Activated CD8-positive, alpha-beta memory T cell treated with anti-CD3 and anti-CD28 coated beads for 4 hours (primary cell): ENCODE measurements at places on chromosomes 1 and 21.
A peak's percentile ranks its signal among the peaks of the same experiment; 100 is the strongest.

- no peak for DNase-seq
Observed at GRCh38 chr1:210233216-210233494, 559 bp downstream of the SERTAD4 start.

DNA sequence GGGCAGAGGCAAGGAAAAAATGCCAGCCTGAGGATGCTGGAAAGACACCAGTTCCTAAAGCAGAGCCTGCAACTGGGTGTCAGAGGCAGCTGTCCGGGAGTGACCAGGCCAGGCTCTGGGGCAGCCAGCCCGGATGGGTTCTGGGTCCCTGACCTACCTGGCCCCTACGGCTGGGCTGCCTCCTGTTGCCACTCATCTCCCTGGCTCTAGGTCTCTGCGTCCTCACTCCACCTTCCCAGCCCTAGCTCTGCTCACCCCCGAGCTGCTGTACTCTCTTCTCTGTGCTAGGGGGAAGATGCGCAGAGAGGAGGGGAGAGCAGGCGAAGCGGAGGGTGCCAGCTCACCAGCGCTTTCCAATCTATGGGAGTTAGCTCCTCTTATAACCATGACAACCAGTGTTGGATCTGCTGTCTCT lies 9.0 kb downstream of the ARHGEF2 start:
- DNase-seq: no peak

- DNase-seq: no peak
Observed at GRCh38 chr1:116470671-116471070, 97.6 kb downstream of the ATP1A1 start.

DNA sequence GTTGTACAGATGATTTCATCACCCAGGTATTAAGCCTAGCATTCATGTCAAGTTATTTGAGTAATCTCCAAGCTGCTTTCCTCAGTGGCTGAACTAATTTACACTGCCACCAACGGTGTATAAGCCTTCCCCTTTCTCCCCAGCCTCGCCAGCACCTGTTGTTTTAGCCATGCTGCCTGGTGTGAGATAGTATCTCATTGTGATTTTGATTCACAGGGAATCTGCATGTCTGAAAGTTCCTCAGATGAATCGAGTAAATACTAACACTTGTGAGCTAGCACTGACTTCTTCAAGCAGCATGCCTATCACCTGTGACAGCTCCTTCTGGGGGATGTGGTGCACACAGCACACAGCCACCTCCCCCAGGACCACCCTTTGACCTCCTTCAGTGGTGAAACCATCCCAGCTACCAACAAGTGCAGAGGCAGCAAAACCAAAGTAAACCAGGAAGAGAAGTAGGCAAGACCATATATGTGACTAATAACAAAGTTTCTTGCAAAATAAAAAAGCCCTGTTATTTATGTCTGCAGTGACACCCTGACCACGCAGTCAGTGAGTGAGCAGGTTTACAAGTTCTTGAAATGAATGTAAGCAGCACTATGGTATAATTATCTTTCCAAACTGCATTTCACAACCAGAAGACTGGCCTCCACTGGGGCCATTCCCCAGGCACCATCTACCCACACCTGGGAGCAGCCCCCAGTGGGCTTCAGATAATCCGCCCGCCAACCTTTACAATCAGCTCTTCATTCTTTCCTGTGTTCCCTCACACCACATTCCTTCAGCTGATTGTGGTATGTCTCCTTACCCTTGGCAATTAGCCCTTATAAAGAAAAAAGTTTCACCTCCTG lies 173.8 kb downstream of the ETS2 start:
- no peak for DNase-seq

- no peak for DNase-seq
Observed at GRCh38 chr1:181603735-181604410, 120.6 kb downstream of the CACNA1E start.

DNA sequence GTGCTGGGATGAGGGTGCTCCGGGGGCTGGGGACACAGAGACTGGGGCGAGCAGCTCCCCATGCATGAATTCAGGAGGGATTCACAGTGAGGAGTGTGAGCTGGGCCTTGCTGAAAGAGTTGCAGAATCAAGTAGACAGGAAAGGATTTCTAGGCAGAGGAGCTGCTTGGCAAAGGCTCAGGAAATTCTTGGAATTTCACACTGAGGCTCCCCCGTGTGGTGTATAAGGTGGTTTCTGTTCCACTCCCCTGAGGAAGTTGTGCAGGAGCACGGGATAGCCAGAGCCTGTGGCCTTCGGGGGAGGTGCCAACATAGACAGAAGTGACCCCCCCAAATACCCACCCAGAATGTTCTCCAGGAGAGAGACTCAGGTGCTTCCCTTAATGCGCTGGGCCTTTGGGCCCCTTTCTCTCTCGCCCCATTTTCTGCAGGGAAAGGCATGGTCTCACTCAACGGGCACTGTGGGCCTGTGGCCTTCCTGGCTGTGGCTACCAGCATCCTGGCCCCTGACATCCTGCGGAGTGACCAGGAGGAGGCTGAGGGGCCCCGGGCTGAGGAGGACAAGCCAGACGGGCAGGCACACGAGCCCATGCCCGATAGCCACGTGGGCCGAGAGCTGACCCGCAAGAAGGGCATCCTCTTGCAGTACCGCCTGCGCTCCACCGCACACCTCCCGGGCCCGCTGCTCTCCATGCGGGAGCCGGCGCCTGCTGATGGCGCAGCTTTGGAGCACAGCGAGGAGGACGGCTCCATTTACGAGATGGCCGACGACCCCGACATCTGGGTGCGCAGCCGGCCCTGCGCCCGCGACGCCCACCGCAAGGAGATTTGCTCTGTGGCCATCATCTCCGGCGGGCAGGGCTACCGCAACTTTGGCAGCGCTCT lies 58.5 kb upstream of the ACTL8 start:
- no peak for DNase-seq

- DNase-seq: no peak
Observed at GRCh38 chr1:41848216-41848952, 70.3 kb downstream of the HIVEP3 start.

DNA sequence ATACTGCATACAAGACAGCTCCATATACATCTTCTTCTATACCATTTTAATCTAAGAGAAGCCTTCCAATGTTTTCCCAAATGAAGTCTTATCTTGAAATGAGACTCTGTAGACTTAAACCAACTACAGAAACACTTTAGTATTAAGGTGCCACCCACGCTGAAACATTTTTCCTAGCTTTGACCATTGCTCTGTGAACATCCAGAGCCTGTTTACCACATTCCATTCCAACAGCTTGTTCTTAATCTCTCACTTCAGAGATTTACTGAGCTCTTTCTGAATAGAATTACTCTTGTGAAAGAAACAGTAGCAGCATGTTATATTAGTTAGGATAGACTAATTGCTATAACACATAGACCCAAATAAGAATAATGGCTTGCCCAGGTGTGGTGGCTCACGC lies 19.6 kb upstream of the POGZ start:
- DNase-seq: no peak

DNA sequence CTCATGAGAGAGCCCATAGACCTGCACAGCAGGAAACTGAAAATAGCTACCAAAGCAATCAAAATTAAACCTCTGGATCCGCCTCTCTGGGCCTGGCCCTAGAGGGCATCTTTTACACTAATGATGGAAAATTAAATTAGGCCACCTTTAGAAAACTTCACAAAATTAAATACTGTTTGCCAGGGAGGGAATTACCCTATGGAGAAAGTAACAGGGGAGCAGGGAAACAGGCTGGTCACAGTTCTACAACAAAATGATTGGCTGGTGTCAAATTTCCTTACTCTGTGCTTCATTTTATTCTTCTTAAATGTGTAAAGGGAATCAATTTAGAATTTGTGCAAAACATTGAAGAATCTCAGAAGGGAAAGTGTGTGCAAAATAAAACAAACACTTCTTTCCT lies 62.4 kb downstream of the SPATA46 start:
- no peak for DNase-seq

- no peak for DNase-seq
Observed at GRCh38 chr21:46092026-46092764, 5.7 kb upstream of the COL6A2 start.

GRCh38 chr21:16473988-16474387 lies 744.2 kb downstream of the USP25 start:
- DNase-seq: no peak

DNA sequence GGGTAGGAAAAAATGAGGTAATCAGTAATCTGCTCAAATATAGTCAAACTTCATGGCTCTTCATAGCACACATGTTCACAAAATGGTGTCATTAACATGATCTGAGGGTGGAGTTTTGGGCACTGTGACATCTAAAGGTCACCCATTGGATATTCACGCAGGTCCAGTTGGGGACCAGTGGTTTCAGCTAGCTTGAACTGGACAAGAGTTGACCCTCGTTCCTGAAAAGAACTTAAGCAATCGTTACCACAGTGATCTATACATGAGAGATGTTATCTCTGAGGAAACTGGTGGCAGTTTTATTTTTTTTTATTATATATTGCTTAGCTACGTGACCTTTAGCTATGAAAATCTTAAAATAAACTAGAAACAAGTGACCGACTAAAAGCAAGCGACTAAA lies 3.0 kb upstream of the OR2C3 start:
- no peak for DNase-seq

DNA sequence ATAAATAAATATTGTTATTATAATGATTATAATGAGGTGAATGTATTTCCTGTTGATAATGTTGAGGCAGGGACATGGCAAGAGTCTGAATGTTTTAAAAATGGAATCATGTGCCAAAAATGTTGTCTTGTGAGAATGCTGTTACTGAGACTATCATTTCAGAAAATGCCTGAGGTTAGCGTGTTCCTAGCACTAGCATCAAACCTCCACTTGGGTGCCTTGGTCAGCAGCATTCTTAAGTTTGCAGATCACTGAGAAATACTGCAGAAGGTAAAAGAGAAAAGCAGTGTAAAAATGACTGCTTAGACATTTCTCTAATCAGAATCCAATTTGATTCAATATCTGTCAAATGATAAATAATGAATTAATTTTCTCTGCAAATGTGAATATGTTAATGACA lies 50.8 kb downstream of the OLFM3 start:
- DNase-seq: no peak

DNA sequence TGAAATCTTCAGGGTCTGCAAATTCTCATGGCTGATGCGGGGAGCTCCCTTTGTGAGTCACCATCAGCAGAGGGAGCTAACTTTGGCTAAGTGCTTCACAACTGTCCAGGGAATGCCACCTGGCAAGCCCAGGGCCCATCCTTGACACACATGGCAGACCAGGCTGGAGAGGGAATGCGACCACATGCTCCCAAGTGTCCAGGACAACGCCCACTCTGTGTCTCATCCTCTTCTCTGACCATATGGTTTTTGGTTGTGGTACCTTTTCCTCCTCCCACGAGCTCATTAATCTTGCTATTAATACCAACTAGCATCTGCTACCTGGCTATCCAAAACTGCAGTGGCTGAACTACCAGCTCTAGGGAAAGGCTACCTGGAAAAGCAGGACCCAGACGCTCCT lies 37.1 kb upstream of the CLSTN1 start:
- DNase-seq: no peak

- no peak for DNase-seq
Observed at GRCh38 chr1:99233446-99233845, 30.8 kb upstream of the PLPPR4 start.

- DNase-seq: no peak
Observed at GRCh38 chr1:66035616-66036245, 243.0 kb downstream of the PDE4B start.

GRCh38 chr1:10101929-10102328 lies 69.2 kb downstream of the UBE4B start:
- DNase-seq: no peak

DNA sequence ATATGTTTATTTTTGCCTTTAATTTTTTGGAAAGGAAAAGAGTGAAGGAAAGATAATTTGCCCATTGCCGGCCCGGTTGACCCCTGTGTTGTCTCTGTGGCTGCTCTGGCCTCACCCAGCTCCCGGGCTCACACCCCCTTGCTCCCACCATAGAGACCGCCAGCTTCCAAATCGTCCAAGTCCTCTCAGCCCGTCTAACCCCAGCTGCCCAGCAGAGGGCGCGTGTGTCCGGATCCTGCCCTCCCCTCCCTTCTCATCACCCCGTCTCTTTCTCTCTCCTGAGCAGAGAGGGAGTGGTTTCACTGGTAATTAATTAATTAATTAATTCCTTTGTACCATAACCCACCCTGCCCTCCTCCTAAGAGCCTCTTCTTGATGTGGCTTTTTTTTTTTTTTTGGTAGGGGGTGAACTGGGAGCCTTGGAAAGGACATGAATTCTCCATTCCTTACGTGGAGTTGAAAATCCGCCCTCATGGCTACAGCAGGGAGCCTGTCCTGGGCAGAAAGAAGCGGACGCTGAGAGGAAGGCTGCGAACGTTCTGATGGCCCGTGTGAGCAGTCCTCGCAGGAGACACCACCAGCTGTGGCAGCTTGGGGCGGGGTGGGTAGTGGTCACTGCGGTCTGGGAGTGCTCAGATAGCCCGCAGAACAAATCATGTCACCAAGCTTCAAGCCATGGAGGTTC lies 45.9 kb downstream of the KIAA0040 start:
- peak; percentile 9 for DNase-seq

DNA sequence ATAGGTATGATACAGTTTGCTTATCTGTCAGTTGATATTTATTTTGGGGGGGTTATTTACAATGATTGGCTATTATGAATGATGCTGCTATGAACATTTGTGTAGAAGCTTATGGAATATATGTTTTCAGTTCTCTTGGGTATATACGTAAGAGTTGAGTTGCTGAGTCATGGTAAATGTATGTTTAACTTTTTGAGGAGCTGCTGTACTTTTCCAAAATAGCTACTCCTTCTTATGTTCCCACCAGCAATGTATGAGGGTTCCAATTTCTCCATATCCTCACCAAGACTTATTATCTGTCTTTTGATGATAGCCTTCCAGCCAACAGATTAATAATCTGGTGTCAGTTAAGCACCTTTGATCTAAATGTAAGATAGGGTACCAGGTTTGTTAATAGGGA lies 11.9 kb downstream of the SOAT1 start:
- no peak for DNase-seq

GRCh38 chr1:41802532-41803501 lies 115.9 kb downstream of the HIVEP3 start:
- DNase-seq: no peak

- DNase-seq: no peak
Observed at GRCh38 chr1:230827081-230827681, 41.1 kb downstream of the C1orf198 start.

DNA sequence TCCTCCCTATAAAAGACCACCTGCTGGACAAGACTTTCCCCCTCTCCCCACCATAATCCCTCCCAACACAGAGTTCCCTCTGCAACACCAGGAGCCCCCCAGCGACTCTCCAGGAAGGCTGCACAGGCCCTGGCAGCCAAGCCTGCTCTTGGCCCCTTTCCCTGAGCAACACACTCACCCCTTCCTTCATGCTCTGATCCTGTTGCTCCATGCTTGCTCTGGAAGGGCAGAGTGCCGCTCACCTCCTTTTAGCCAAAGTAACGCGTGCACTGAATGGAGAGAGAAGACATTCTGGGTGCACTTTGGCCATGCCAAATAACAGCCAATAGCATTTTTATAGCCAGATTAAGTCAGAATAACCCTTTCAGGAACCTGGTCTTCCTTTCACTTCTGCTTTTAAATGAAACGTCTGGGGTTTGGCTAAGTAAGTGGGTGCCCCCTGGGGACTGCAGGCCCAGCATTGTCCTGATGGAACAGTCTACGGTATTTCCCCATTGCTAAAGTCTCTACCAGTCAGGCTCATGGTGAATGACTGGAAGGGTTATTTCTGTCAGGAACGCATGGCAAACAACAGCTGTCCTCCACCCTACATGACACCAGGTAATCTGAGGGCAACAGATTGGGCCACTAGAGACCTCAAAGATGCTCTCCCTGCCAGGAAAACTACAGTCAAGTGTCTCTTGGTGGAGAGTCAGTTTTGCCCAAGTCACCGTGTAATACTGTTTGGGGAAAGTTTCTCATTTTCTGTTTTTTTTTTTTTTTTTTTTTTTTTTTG lies at the start of gene SLC2A5:
TSS of gene SLC2A5 (minus strand) at position 310 of the 775 bp plus-strand sequence. CDS start at position 211, 99 bp downstream.
- DNase-seq: no peak
